Foreskin fibroblast (primary cell): ENCODE measurements at places on chromosomes 11 and 22.

GRCh38 chr11:66701432-66702240 lies 23.9 kb upstream of the RBM4B start:
- no peak for DNase-seq

- no peak for DNase-seq
Observed at GRCh38 chr11:30585892-30586250, 282 bp downstream of the MPPED2 start.

GRCh38 chr11:65973439-65974110 lies 12.0 kb downstream of the SART1 start:
- peak; percentile 63 for DNase-seq

- no peak for DNase-seq
Observed at GRCh38 chr11:117809236-117810055, 12.4 kb upstream of the DSCAML1 start.

- DNase-seq = no peak
Observed at GRCh38 chr22:25051983-25052710, 99.6 kb downstream of the KIAA1671 start.

DNA sequence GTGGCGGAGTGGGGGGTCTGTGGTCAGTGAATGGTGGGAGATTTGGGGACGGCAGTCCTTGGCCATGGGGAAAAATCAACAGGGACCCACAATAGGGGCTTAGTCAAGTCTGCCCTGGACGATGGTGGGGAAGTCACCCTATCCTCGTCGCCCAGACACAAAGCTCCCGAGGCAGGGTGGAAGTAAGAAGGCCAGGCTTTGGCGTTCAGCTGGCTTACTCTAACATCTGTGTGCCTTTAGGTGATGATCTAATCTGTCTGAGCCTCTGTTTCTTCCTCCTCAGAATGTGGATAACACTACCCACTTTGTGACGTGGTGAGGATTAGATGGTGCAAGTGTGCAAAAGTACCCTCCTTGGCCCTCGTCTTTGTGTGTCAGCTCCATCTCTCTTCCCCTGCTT lies 192.2 kb downstream of the ST3GAL4 start:
- DNase-seq = peak; percentile 25

DNA sequence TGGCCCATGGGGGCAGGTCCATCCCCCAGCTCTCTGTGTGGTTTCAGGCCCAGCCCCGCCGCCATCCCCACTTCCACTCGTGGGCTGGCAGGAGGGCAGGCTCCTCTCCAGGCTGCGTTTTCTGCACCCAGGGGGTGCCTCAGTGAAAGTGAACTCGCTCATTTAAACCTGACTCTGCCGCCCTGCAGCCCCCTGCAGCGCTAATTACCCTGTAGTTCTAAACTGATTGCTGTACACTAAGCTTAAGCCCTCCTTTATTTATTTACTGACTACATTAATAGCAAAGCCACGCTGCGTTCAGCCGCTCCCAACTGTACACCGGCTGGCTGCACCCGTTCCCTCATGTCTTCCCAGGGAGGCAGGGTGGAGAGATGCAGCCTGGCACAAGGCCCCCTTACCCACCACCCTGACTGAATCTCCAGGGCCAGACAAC lies 36.6 kb upstream of the NNMT start:
- DNase-seq = no peak

DNA sequence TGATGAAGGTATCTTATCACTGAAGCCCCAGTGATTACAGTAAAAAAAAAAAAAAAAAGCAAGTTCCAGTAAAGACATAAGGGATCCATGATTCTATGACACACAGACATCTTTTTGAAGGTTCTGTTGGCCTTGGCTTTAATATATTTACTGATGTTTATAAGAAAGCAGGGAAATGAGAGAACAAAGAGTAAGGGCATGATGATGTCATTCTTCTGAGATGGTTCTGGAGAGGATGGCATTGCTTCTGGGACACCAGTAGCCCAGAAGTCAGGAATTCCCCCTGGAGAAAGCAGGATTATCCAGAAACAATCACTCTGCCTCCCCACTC lies 233.6 kb downstream of the FAM76B start:
- no peak for DNase-seq

GRCh38 chr11:67272327-67273259 lies 6.3 kb downstream of the GRK2 start:
- DNase-seq = no peak

GRCh38 chr11:117180661-117181585 lies 2.4 kb downstream of the SIDT2 start:
- peak; percentile 59 for DNase-seq

GRCh38 chr22:27918341-27919221 lies 475 bp downstream of the PITPNB start:
- DNase-seq = peak; percentile 60

DNA sequence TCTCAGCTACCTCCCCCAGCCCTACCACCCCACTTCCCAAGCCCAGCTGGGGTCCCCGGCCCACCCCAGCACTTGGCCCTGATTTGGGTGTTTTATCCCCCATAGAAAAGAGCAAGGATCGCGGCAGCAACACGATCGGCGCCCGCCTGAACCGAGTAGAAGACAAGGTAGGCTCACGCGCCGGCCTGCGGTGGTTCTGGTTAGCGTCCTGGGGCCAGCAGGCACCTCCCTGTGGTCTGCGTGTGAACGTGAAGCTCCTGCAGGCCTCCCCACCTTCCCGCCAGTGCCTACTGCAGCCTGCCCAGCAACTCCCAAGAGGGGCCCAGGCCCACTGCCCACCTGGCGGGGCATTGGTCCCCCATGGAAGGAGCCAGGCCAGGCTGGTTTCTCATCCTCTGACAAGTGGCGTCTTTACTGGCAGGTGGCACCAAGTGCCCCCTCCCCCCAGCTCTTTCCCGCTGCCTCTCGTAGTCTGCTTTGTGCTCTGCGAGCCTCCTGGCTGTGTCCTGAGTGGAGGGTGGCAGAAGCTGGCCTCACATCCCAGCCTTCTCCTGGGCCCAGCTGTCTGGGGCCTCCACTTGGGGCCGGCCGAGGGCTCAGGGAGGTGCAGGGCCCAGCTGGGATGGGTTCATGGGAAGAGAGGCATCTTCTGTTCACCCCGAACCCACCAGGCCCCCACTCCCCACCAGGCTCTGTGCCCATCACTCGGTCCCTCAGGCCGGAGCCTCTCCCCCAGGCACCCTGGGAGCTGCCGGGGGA lies 78.3 kb upstream of the KCNQ1OT1 start:
- no peak for DNase-seq

- peak; percentile 57 for DNase-seq
Observed at GRCh38 chr11:119518746-119519730, 96.1 kb upstream of the THY1 start.

- no peak for DNase-seq
Observed at GRCh38 chr22:27298332-27298731, 503.2 kb downstream of the MN1 start.

DNA sequence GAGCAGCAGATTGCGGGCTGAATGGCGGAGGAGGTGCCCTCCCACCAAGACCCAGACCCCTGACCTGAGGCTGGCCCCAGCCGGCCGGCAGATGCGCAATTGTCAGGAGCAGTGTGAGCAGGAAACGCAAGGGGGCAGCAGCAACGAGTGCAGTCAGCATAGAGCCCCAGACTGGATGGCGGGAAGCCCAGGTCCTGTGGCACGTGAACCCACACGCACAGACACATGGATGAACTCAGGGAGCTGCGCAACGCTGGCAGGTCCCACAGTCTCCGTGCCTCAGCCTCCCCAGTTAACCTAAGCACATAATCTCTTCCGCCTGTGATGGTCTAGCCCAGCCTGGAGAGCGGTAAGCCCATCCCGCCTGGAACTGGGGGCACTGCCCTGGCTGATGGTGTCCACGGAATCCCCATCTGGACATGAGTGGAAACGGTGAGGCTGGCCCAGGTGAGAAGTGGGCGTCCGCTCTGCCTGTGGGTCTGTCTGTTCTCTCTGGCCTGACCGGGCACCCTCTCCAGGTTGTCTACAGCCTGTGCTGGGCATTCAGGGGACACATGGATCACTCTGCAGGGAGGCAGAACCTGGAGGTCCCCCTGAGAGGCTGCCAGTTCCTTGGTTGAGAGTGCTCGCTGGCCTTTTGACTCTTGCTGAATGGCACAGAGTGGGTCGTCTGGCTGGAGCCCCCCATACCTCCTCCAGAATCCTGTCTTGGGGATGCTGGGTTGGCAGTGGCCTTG lies 626 bp upstream of the TBX10 start:
- DNase-seq = peak; percentile 24

GRCh38 chr22:46367707-46368191 lies 32.2 kb downstream of the TRMU start:
- peak; percentile 76 for DNase-seq

DNA sequence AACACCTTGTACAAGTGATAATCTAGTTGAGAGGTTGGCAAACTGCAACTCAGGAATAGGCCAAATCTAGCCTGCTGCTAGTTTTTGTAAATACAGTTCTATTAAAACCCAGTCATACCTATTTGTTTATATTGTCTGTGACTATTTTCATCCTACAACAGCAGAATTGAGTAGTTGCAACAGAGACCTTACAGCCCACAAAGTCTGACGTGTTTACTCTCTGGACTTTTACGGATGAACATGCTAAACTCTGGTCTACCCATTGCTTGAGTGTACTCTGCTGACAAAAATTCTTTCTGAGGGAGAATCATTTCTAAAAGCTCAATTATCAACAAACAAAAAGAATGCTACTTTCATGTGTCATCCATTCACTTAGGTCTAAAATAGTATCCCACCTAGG lies 287.0 kb downstream of the DYNC2H1 start:
- DNase-seq = no peak

DNA sequence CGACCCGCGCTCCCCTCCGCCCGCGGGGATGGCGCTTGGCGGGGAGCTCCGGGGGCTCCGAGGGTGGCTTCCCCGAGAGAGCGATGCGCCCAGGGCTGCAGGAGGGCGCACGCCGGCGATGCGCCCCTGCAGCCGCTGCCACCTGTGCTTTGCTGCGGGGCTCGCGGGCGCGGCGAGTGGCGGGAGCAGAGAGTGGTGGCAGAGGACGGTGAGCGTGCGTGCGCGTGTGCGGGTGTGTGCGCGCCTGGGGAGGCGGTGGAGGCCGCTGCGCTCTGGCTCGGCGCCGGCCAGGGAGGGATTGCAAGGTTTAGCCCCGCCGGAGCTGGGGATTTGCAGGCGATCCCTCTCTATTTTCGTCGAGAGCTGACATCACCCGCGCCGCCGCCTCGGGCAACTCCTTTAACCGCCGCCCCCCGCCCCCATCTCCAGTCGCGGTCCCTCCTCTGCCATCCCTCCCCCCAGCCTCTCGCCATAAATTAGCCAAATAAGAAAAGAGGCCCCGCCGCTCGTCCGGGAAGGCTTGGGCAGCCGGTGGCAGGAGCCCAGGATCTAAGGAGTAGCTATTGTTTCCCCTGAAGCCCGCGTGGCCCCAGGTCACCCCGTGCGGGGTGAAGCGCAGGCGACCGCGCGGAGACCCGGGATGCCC lies at the start of gene SLC1A2:
Gene SLC1A2, minus strand, starts transcription at position 375 of the 646 bp plus-strand sequence. CDS start 592 bp downstream, outside the sequence.
- DNase-seq = peak; percentile 34

GRCh38 chr11:76910620-76911414 lies 50.1 kb downstream of the ACER3 start:
- DNase-seq = peak; percentile 23

DNA sequence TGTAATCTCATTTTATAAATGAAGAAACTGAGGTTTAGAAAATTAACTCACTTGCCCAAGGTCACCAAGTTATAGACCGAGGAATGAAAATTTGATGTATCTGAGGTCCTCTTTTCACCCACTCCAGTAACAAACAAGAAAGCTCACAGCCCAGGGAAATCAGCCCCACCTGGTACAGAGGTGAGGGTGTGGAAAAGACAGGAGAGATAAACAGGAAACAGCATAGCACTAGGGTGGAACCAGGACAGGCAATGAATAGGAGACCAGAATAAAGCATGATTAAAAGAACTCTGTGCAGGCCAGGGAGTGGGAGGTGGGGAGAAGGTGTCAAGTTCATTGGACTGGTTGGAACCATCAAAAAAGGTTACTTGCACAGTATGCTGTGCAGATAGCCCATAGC lies 46.2 kb upstream of the SMCO4 start:
- DNase-seq = no peak

DNA sequence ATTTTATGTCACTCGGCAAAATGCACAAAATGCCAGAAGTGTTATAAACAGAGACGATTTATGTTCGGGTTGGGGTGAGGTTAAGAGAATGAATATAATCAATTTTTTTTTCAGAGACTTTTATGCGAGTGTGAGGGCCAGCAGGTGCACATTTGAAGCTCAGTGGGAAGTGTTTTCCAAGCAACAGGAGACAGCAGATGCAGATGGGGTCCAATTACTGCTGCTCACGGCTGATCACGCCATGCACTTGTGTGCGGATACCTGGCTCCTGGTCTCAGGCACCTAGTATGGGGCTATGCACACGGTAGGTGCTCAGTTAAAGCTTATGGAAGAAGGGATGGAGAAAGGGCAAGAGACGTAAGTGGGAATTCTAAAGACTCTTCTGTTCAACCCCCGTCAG lies 249.1 kb downstream of the MIAT start:
- no peak for DNase-seq

- DNase-seq = peak; percentile 51
Observed at GRCh38 chr11:110818032-110818687, 105.9 kb upstream of the ARHGAP20 start.

DNA sequence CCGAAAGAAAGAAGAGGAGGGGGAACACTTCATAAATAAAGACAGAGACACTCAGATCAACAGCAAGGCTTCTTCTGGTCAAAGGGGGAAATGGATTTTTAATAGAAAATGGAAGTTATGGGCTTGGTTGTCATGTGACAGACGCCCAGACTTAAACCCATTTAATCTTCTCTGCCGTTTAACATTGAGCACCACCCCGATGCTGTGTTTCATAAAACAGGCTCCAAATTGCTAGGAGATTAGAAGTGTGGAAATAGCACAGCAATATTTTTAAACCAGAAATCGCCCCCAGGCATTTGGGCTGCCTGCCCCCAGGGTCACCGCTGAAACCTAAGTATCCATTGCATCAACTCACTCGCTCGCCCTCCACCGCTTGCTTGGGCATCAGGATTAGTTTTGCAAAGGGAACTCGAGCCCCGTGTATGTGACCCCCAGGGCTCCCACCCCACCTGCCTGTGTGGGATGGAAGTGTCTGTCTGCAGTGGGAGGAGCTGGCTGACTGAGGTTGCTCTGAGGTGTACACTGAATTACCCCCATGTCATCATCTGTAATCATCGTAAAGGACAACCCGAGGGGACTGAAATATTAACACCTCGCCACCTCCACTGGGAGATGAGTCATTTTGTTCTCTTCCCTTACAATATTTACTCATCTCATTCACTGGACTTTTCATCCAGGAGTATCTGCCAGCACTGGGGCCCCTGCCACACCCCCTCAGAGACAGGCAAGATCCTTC lies 10.7 kb downstream of the DSCAML1 start:
- no peak for DNase-seq

- peak; percentile 70 for DNase-seq
Observed at GRCh38 chr22:26529345-26529744, 17.1 kb upstream of the TFIP11 start.

DNA sequence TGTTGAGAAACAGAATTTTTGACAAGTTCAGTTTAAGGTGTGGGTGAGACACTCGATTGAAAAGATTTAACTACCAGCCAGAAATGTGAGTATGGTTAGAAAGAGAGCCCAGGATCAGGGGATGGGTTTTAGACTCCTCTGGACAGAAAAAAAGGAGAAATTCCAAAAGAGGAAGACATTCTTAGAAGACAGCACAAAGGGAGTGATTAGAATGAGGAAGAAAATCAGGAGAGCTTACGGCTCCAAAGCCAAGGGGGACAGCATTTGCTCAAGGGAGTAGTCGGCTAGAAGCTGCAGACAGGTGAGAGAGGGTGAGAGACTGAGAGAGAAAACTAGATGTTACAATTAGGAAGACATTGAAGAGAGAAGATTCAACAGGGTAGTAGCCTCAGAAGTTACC lies 166.1 kb downstream of the ADAMTS15 start:
- DNase-seq = no peak

- DNase-seq = no peak
Observed at GRCh38 chr11:22349491-22349890, 11.3 kb downstream of the SLC17A6 start.

GRCh38 chr11:32090545-32091370 lies at the start of gene RCN1:
TSS of gene RCN1 (plus strand) at chr11:32091074. CDS start at chr11:32091197, 123 bp downstream.
- DNase-seq = peak; percentile 88

- DNase-seq = no peak
Observed at GRCh38 chr11:27367881-27368280, 4.9 kb upstream of the CCDC34 start.
